ENCODE measurements at places on chromosomes 16 and 17. TPM values are rescaled to one million over a fixed set of nuclear protein-coding genes. Genes with fewer than 3 reads are reported as not detected.

DNA sequence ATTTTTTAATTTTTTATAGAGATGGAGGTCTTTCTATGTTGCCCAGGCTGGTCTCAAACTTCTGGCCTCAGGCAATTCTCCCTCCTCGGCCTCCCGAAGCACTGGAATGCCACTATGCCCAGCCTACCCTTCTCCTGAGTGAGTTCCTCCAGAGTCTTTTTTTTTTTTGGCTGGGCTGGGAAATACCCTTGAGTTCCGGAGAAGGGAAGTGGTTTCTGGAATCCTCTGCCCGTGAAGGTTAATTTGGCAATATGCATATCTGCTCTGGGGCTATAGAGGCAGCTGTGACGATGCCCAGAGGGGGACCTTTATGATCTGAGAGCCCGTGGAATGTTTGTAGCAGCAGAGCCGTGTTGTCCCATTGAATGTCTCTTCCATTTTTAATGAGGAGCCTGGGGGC is 217.5 kb downstream of the RBFOX1 start:
- H3K27me3 ChIP-seq = no peaks in the 10 kb centered on the region
- H3K36me3 ChIP-seq = no peaks in the 10 kb centered on the region
- H3K27ac ChIP-seq = no peak overlapping the region
- no peak for DNase-seq
- no peaks in the 10 kb centered on the region for H3K4me1 ChIP-seq
- H3K4me3 ChIP-seq = no peak overlapping the region

The SALL1 gene
- total RNA-seq = 0.08 TPM

The RAMP2 gene
- 13.1 TPM for total RNA-seq

DNA sequence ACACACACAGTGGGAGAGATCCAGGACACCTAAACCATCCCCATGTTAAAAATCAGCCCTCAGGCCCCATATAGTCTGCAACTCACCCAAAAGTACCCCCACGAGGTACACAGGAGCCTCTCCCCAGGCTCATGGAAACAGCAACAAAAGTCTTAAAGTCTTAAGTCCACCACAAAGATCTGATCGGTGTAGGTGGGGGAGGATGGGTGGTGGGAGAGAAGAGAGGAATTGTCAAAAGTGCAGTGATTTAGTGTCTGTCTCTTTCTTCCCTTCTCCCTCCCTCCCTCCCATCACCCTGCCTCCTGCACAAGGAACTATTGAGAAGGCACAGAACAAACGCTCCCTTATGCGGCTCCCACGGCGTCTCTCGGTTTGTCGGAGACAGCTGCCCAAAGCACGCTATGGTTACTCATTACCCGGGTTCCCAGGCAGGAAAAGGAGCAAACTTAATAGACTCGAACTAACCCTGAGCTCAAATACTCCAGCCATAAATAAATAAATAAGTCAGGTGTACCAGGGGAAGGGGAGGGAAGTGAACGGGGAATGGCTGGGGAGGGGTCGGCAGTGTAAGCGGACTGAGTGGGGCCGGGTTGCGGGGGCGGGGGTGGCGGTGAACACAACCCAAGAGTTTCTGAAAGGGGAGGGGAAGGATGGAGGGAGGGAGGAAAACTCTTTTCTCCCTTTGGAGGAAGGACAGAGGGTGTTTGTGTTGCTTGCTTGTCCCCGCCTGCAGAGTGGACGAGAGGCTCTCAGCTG is 477.4 kb downstream of the SLC39A11 start:
- no peak for DNase-seq
- H3K27me3 ChIP-seq = peaks cover 5% of the 10 kb centered on the region
- H3K27ac ChIP-seq = peak overlapping the region; percentile 68
- H3K36me3 ChIP-seq = no peaks in the 10 kb centered on the region
